NCI-H1092 (cell line): ENCODE measurements at places on chromosomes 6 and 20.

DNA sequence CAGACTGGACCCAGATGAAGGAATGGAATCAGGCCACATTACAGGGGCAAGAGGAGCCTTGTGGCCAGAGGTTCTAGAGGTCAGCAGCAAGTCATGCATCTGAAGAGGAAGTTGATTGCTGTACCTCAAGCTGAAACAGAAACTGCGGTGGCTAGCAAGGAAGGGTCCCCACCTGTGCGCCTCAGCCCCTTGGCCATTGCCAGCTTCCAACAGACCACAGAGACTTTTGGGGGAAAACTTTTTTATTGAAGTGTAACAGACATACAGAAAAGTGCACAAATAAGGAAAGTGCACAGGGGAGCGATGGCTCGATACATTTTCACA lies 26.8 kb upstream of the SLC9A8 start:
- no peak for DNase-seq

GRCh38 chr6:106084106-106084988 lies 1.8 kb upstream of the PRDM1 start:
- DNase-seq = no peak

GRCh38 chr6:151084275-151084674 lies 155.5 kb upstream of the AKAP12 start:
- DNase-seq = no peak

- no peak for DNase-seq
Observed at GRCh38 chr6:1349655-1350054, 37.8 kb downstream of the FOXQ1 start.

- no peak for DNase-seq
Observed at GRCh38 chr6:35892482-35892881, 28.4 kb downstream of the SRPK1 start.
